ENCODE measurements at places on chromosomes 11 and 22.

- DNase-seq = no peak
- no peaks in the 10 kb centered on the region for H3K27me3 ChIP-seq
- no peaks in the 10 kb centered on the region for H3K4me1 ChIP-seq
- no peak overlapping the region for H3K27ac ChIP-seq
- no peak overlapping the region for H3K4me3 ChIP-seq
Observed at GRCh38 chr11:113168354-113169342, 145.7 kb upstream of the TTC12 start.

GRCh38 chr11:109347304-109347703 lies 74.7 kb upstream of the C11orf87 start:
- no peaks in the 10 kb centered on the region for H3K36me3 ChIP-seq
- DNase-seq = no peak
- H3K4me3 ChIP-seq = no peak overlapping the region
- no peak overlapping the region for H3K27ac ChIP-seq

- peaks cover 15% of the 10 kb centered on the region for H3K4me1 ChIP-seq
- H3K27me3 ChIP-seq = no peaks in the 10 kb centered on the region
- DNase-seq = peak; percentile 48
- H3K4me3 ChIP-seq = no peak overlapping the region
- H3K27ac ChIP-seq = no peak overlapping the region
Observed at GRCh38 chr11:2940147-2940920, 11.1 kb upstream of the PHLDA2 start.

GRCh38 chr11:16572945-16573344 lies 165.5 kb upstream of the C11orf58 start:
- no peak for DNase-seq
- H3K4me3 ChIP-seq = no peak overlapping the region
- H3K27me3 ChIP-seq = peaks cover 3% of the 10 kb centered on the region
- no peaks in the 10 kb centered on the region for H3K4me1 ChIP-seq
- no peaks in the 10 kb centered on the region for H3K36me3 ChIP-seq
